ENCODE measurements at places on chromosomes 12 and 14.

DNA sequence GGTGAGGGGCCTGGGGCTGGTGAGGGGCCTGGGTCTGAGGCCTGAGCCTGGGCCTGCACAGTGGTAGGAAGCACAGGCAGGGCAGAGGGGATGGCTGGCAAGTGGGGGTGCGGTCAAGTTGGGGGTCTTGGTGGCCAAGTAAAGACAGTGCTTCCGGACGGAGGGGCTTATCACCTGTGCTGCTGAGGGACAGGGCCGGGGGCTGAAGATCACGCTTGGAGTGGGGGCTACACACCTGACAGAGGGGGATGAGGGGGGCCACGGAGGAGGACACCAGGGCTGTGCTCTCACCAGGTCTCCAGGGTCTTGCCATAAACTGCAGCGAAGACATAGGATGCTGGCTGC, 12.2 kb downstream of the TEDC1 start:
- no peak for DNase-seq

GRCh38 chr12:53224897-53225634, 6.9 kb downstream of the RARG start:
- no peak for DNase-seq

- DNase-seq = no peak
Observed at GRCh38 chr14:34628681-34629135, 1.2 kb downstream of the SNX6 start.

DNA sequence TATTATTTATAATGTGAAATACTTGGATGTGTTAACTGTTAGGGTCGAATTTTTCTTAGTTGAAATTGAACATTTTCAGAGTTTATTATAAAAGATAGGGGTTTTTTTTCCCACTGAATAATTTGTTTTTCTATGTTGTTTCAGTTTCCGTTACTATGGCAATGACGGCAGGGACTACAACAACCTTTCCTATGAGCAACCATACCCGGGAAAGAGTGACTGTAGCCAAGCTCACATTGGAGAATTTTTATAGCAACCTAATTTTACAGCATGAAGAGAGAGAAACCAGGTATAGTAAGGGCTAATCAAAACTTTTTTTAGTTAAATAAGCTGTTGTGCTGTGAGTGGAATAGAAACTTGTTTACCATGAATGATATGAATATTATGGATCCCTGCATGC, 35.1 kb upstream of the BMAL2 start:
- no peak for DNase-seq

DNA sequence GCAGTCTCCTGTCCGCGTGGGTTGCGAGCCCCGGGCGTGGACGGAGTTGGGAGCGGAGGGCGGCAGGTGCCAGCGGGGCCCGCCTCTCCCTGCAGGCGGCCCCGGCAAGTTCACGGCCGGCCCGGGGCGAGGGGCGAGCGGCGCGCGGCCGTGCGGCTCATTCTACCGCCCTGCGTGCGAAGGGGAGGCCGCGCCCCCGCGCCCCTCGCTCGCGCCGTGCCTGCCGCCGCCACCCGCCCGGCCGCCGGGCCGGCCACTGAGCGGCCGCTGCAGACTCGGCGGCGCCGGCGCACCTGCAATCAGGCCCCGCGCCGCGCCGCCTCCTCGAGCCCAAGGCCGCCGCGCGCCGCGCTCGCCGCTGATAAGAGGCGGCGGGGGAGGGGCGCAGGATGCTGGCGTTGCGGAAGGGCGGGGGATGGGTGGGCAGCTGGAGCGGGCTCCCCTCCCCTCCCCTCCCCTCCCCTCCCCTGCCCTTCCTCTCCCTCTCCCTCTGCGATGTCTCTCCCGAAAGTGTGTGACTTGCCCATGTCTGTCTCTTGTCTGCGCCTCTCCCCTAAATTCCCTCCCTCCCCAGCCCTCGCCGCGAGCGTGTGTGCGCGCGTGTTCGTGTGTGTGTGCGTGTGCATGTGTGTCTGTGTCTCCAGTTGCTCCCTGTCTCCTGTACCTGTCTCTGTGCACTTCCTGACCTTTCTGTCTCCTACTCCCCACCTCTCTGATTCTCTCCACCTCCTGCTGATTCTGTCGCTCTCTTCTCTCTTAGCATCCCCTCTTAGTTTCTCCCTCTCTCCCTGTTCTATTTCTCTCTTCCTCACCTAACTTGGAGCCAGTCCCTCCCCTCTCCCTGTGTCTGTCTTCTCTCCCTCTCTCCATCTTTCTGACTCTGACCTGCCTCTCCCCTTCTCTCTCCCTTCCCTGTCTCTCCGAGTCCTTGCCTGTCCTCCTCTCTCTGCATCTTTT, 768.1 kb upstream of the TBX3 start:
- peak; percentile 2 for DNase-seq

DNA sequence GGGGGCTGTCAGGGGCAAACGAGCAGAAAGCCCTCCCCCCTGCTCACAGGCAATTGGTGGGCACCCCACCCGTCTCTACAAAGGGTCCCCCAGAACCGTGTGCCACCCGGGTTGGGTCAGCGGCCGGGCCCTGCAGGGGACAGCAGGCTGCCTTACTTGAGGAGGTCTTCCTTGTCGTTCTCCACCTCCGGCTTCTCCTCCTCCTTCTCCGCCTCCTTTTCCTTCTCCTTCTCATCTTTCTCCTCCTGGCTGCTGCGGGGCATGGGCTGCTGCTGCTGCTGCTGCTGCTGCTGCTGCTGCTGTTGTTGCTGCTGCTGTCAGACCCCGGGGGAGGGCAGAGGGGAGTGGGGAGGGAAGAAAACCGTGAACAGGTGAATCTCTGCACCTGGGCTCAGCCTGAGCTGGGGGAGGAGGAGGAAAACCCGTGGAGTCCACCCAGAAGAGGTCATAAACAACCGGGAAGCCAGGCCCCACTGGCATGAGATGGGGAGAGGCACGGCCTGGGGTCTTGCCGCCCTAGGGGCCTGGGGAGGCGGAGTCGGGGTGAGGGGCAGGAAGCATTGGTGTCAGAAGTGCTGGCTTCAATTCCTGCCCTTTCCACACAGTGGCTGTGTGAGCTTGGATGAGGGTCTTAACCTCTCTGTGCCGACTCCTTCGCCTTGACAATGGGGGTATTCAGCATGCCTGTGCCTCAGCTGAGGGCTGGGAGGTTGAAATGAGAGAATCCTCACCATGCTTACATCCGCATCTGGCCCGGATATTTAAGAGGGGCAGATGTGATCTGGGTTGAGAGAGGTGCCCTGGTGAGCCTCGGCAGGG, 107.6 kb downstream of the RFLNA start:
- DNase-seq = no peak

DNA sequence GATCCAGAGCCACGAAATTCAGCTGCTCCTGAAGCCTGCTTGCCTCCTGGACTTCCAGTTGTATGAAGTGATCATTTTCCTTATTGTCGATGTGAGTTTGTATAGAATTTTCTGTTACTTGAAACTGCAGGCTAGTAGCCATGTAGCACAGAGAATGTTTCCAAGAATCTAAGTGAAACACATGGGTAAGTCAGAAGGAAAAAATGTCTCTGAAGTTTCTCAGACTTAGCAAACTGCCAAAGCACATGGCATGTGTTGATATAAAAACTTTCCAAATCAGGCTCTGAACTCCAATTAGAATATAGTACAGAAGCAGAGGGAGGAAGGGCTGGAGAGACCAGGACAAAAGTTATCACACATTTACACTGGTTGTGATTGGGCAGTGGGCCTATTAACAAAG, 9.8 kb upstream of the PCNX1 start:
- no peak for DNase-seq

GRCh38 chr12:107474639-107475539, 210.7 kb upstream of the PWP1 start:
- DNase-seq = no peak

All from NCI-H524 treated with DMSO at 0.1 percent for 48 hours (cell line).